ENCODE measurements at places on chromosomes 2 and 18. TPM values are rescaled to one million over a fixed set of nuclear protein-coding genes. Genes with fewer than 3 reads are reported as not detected.

The CFAP65 gene
- not detected for total RNA-seq

The POTEI gene
- total RNA-seq, result not detected

The SFTPB gene
- not detected for total RNA-seq

The IL36B gene
- total RNA-seq, result not detected

DNA sequence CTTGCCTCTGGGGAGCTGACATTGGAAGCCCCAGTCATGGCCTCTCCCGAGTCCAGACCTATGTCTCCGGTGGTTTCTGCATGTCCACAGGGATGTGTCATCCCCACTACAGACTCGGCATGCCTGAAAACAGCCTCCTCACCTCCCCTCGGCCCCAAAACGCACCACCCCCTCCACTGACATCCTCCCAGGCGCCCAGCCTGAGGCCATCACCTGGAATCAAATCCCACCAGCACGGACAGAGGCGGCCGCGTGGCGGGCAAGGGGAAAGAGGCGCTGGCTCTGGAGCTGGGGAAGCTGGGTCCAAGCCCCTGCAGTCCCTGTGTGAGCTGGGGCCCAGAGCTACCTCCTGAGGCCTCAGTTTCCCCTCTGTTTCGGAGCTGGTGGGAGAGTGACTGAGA, 69.9 kb upstream of the SMAD7 start:
- H3K4me1 ChIP-seq, result peaks cover 17% of the 10 kb centered on the region
- H3K27ac ChIP-seq, result peak overlapping the region; percentile 20
- no peak for DNase-seq
- H3K27me3 ChIP-seq, result no peaks in the 10 kb centered on the region

- H3K4me3 ChIP-seq, result no peak overlapping the region
- no peak overlapping the region for H3K27ac ChIP-seq
- H3K4me1 ChIP-seq, result no peaks in the 10 kb centered on the region
- no peak for DNase-seq
- peaks cover 6% of the 10 kb centered on the region for H3K27me3 ChIP-seq
- H3K36me3 ChIP-seq, result no peaks in the 10 kb centered on the region
Observed at GRCh38 chr2:167946441-167946841, 301.0 kb downstream of the STK39 start.

DNA sequence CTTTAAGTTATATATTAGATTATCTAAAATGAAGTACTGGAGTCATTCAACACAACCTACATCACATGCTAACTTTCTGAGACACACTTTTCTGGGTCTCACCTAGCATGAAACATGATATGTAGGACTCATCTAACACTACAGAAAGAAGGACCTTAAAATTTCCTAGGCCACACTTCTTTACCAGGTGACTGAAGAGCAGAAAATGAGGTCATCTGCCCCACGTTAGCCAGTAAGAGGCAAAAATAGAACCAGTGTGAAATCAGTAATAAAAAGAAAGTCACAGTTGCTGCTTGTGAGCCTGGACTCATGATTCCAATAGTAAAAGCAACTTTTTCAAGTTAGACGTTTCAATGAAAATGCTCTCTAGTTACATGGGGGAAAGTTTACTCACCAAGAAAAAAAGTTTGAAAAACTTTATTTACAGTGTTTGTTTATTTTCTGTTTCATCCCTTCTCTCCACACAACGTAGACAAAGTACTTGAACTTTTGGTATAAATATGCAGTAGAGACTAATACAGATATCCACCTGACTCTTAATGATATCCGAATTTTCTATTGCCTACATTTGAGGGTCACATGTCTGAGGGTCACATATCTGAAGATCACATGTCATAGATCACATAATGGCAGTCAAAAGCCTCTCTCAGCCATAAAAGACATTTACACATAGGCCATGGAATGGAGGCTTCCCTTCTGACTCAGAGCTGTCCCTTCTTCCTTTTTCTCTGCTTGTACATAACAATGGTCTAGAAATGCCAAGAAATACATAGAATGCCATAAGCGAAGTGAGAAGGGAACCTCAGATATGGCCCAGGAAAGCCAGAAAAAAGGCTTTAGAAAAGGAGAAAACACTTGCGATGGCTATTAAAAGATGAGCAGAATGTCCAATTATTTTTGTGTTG, 362.9 kb downstream of the ZEB2 start:
- no peak for DNase-seq
- H3K27ac ChIP-seq, result no peak overlapping the region
- no peaks in the 10 kb centered on the region for H3K36me3 ChIP-seq
- no peak overlapping the region for H3K4me3 ChIP-seq
- no peaks in the 10 kb centered on the region for H3K4me1 ChIP-seq

GRCh38 chr2:1226766-1227165, 186.5 kb upstream of the TPO start:
- H3K4me3 ChIP-seq, result no peak overlapping the region
- H3K4me1 ChIP-seq, result no peaks in the 10 kb centered on the region
- no peaks in the 10 kb centered on the region for H3K27me3 ChIP-seq
- no peak overlapping the region for H3K27ac ChIP-seq

DNA sequence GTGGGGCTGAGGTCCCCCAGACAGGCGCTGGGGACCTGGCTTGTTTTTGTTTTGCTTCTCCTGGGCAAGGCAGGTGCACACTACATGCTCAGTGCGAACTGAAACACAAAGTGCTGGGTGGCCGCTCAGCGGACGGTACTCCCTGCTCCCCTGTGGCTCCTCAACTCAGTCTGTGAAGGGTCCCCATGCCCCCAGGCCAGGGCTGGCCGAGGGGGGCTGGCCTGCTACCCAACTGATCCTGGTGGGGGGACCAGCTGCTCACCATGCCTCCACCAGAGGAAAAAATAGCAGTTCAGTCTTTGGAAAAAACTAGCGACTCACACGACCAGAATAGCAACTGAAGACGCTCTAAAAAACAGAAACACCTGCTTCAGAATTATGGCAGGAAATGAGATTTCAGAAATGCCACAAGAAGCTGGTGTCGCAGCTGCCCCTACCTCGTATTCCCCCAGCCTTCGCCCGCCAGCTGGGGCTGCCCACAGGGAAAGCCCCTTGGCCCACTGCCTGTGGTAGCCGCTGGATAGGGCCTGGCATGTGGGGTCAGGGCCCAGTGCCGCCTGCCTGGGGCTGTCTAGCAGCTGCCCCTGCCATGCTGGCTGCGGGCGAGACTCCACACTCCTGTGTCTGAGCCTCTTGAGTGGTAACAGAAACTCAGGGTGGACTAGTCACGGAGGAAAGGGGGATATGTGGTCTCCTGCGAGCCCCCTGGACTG, 43.7 kb downstream of the MEX3C start:
- no peaks in the 10 kb centered on the region for H3K27me3 ChIP-seq
- H3K4me3 ChIP-seq, result peak overlapping the region; percentile 75
- DNase-seq, result peak; percentile 49
- H3K36me3 ChIP-seq, result no peaks in the 10 kb centered on the region

DNA sequence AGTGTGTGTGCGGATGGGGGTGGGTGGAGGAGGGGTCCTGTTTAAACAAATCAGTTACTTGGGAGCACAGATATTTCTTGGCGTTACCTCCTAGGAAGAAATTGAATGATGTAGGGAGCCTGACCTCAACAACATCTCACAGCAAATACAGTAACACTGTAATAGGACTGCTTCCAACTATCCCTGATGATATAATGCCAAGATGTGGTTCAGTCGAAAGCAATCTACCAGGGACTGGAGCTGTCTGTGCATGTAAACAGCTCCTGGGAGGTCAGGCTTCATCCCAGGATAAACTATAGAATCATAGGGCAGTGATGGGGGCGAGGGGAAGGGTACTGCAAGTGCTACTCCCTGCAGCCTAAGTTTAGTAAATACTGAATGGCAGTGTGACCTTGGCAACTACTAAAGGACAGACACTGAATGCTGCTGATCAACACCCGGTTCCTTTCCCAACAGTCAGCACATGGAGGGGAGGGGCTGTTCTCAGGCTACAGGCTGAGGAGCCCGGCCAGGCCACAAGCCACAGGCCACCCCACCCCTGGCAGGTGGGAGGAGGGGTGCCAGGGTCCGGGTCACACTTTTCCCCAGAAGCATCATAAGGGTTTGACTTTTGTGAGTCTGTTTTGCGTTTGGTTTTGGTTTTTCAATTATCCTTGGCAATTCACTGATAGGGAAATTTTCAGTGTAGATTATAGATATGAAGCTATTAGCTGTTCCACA, 85.3 kb upstream of the ZNF397 start:
- no peak for DNase-seq
- peaks cover 4% of the 10 kb centered on the region for H3K36me3 ChIP-seq
- peaks cover 37% of the 10 kb centered on the region for H3K4me1 ChIP-seq

GRCh38 chr2:199485732-199486335, 28.1 kb upstream of the SATB2 start:
- H3K4me1 ChIP-seq, result no peaks in the 10 kb centered on the region
- peaks cover 4% of the 10 kb centered on the region for H3K27me3 ChIP-seq
- DNase-seq, result peak; percentile 29
- no peak overlapping the region for H3K4me3 ChIP-seq
- no peak overlapping the region for H3K27ac ChIP-seq

- no peak for DNase-seq
- no peaks in the 10 kb centered on the region for H3K4me1 ChIP-seq
- peaks cover 8% of the 10 kb centered on the region for H3K27me3 ChIP-seq
- H3K36me3 ChIP-seq, result no peaks in the 10 kb centered on the region
- no peak overlapping the region for H3K27ac ChIP-seq
Observed at GRCh38 chr18:15165048-15165447, 417.1 kb downstream of the ANKRD30B start.

GRCh38 chr2:29011418-29012060, 30.4 kb downstream of the TOGARAM2 start:
- peaks cover 2% of the 10 kb centered on the region for H3K36me3 ChIP-seq
- peaks cover 79% of the 10 kb centered on the region for H3K4me1 ChIP-seq
- H3K27me3 ChIP-seq, result no peaks in the 10 kb centered on the region
- H3K4me3 ChIP-seq, result no peak overlapping the region
- DNase-seq, result peak; percentile 63

DNA sequence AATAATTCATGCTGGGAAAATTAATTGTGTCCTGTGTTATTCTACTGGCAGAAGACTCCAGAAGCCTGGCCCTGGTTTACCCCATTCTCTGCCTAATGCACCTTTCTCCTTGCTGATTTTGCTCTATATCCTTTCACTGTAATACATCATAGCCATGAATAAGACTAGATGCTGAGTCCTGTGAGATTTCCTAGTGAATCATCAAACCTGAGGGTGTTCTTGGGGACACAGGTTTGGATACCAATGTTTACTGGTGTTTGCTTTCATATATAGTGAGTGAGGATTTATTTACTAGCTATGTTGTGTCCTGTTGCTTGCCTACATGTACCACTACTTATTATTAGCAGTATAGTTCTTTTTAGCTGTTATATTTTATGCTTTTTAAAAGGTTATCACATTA, 6.5 kb downstream of the METTL5 start:
- H3K4me1 ChIP-seq, result peaks cover 25% of the 10 kb centered on the region
- no peak for DNase-seq
- H3K4me3 ChIP-seq, result no peak overlapping the region

GRCh38 chr2:37767046-37767445, 95.6 kb upstream of the CDC42EP3 start:
- H3K4me1 ChIP-seq, result peaks cover 5% of the 10 kb centered on the region
- no peak overlapping the region for H3K4me3 ChIP-seq
- H3K36me3 ChIP-seq, result peaks cover 5% of the 10 kb centered on the region
- H3K27ac ChIP-seq, result no peak overlapping the region

DNA sequence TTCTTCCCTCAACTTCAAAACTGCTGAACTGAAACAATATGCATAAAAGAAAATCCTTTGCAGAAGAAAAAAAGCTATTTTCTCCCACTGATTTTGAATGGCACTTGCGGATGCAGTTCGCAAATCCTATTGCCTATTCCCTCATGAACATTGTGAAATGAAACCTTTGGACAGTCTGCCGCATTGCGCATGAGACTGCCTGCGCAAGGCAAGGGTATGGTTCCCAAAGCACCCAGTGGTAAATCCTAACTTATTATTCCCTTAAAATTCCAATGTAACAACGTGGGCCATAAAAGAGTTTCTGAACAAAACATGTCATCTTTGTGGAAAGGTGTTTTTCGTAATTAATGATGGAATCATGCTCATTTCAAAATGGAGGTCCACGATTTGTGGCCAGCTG, 8.4 kb downstream of the HOXD8 start:
- peaks cover 30% of the 10 kb centered on the region for H3K4me1 ChIP-seq
- no peak overlapping the region for H3K4me3 ChIP-seq
- DNase-seq, result no peak
- peaks cover 84% of the 10 kb centered on the region for H3K27me3 ChIP-seq

- no peaks in the 10 kb centered on the region for H3K36me3 ChIP-seq
- H3K27ac ChIP-seq, result no peak overlapping the region
- no peak for DNase-seq
- no peaks in the 10 kb centered on the region for H3K27me3 ChIP-seq
- no peak overlapping the region for H3K4me3 ChIP-seq
Observed at GRCh38 chr2:140178234-140178633, 1398.0 kb upstream of the NXPH2 start.

DNA sequence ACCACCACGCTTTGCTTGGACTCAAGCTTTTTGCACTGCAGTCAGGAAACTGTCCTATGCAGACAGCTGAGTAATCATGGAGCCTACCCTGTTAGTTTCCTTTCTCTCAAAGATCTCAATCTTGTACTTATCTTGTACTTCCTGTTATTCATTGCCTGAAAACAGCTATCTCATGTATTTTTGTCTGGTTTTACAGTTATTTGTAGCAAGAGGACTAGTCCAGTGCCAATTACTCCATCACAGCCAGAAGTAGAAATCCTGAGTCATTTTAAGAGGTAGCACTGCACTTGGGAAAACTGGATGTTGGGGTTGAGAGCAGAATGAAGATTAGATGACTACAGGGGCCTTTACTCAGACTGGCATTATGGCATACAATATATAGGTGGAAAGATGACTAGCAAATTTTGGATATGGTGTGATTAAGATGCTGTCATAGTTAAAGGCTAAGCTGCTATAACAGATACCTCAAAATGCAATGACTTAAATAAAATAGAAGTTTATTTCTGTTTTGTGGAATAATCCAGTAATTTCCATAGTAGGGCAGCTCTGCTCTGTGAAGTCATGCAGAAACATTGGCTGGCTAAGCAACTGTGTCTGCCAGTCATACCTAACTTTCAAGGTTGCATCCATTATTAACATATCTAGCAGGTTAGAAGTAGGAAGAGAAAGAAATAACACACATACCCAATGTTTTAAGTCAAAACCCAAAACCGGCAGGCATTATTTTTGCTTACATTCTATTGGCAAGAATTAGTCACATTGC, 21.1 kb upstream of the CHMP3 start:
- H3K4me3 ChIP-seq, result no peak overlapping the region
- peaks cover 2% of the 10 kb centered on the region for H3K27me3 ChIP-seq
- peaks cover 10% of the 10 kb centered on the region for H3K4me1 ChIP-seq

Measured in activated CD4-positive, alpha-beta T cell treated with anti-CD3 and anti-CD28 coated beads, Interleukin-2, amount 10 ng/mL, durations not matched to agents 7 days and 5 days (primary cell).